ENCODE measurements at places on chromosomes 11 and 22. TPM values are rescaled to one million over a fixed set of nuclear protein-coding genes. Genes with fewer than 3 reads are reported as not detected.
A peak's percentile ranks its signal among the peaks of the same experiment; 100 is the strongest.

DNA sequence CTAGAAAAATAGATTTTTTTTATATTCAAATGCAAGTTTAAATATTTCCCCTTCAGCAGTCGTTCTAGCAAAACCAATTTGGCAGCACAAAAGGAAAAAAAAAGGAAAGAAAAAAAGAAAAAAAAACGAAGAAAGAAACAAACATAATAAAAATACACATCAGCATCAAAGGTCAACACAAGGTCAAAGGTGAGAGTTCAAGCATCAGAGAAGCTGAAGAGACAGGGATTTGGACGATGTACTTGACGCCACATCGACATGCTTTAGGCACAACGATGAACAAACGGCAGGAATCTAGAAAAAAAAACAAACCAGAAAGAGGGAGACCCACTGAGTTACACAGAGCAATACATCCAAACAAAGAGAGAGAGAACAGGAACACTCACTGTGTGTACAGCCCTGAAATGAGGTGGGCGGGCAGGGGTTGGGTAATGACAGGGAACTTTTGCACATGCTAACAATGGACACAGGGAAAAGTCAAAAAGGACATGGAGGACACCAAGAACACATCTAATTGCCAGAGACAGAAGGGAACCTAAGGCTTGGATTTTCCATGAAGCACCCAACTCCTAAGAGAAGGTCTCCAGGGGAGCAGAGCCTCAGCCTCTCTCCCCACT, 19.8 kb upstream of the RAPSN start:
- DNase-seq = no peak
- no peaks in the 10 kb centered on the region for H3K27me3 ChIP-seq

- H3K27me3 ChIP-seq = no peaks in the 10 kb centered on the region
- peak within 1 kb of the TSS; percentile 16 for H3K4me3 ChIP-seq
- H3K36me3 ChIP-seq = no peaks in the 10 kb centered on the region
- H3K4me1 ChIP-seq = peaks cover 6% of the 10 kb centered on the region
- H3K27ac ChIP-seq = no peak within 1 kb of the TSS
Observed at GRCh38 chr11:127000291-127000968, at the start of gene KIRREL3. Gene KIRREL3 (minus strand): TSS chr11:127000770.

DNA sequence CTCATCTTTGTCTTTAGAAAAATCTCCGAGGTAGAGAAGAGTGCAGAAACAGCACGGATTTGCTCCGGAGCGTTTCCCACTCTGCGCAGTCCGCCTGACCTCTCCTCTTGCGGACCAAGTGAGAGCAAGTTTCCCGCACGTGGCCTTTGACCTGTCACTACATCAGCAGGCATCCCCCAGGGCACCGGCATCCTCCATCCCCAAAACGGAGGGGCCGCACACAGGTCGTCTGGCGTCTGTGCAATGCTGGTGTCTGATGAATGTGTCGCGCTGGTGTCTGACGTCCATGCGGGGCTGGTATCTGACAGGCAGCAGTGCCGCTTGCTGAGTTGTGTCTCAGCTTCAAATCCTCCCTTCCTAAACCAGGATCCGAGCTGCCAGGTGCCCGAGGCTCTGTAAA, 739 bp upstream of the MRGPRE start:
- no peaks in the 10 kb centered on the region for H3K36me3 ChIP-seq
- no peak overlapping the region for H3K27ac ChIP-seq
- no peak overlapping the region for H3K4me3 ChIP-seq
- no peaks in the 10 kb centered on the region for H3K27me3 ChIP-seq
- H3K4me1 ChIP-seq = no peaks in the 10 kb centered on the region

DNA sequence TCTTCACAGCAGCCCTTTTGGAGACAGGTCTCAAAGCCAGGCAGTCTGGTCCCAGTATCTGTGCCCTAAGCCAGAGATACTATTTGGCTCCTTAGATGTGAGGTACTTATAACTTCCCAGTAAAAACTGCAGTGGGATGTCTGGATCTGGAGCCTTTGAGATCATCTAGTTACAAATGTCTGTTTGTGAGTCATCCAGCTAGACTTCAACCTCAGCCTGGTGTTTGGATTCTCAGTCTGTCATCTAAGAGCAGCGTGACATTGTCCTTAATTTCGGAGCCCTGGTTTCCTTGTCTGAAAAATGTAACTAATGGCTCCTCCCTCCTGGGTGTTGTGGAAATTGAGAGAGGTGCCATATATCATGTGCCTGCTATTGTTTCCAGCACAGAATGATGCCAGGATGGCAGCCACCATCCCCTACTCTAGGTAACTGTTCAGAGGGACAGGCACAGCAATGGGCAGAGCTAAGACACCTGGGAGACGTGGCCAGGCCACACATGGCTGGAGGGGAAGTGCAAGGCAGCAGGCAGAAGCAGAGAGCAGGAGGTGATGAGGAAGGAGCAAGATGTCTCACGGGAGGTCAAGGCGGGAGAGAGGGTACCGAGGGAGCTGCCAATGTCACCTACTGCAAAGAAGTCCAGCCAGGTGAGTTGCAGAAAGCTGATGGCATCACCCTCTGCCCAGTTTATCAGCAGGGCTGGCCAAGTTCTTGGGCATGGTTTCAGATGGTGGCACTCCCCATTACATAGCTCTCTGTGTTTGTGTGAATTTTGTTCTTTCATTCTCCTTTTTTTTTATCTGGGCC, 20.6 kb upstream of the ST3GAL4 start:
- no peak overlapping the region for H3K4me3 ChIP-seq
- no peak overlapping the region for H3K27ac ChIP-seq
- no peaks in the 10 kb centered on the region for H3K36me3 ChIP-seq
- no peak for DNase-seq
- peaks cover 29% of the 10 kb centered on the region for H3K4me1 ChIP-seq

The MB gene
- total RNA-seq = not detected
